ENCODE measurements at places on chromosomes 3 and 15.

- no peak overlapping the region for H3K27ac ChIP-seq
- no peak for DNase-seq
- H3K36me3 ChIP-seq = no peaks in the 10 kb centered on the region
- no peaks in the 10 kb centered on the region for H3K4me1 ChIP-seq
- H3K27me3 ChIP-seq = no peaks in the 10 kb centered on the region
Measured at GRCh38 chr15:63083044-63083443, 38.6 kb upstream of the LACTB start.

- DNase-seq = no peak
- H3K4me1 ChIP-seq = no peaks in the 10 kb centered on the region
- H3K27ac ChIP-seq = no peak overlapping the region
- H3K4me3 ChIP-seq = no peak overlapping the region
- H3K27me3 ChIP-seq = no peaks in the 10 kb centered on the region
Measured at GRCh38 chr15:62454567-62455172, 289.6 kb upstream of the C2CD4B start.

DNA sequence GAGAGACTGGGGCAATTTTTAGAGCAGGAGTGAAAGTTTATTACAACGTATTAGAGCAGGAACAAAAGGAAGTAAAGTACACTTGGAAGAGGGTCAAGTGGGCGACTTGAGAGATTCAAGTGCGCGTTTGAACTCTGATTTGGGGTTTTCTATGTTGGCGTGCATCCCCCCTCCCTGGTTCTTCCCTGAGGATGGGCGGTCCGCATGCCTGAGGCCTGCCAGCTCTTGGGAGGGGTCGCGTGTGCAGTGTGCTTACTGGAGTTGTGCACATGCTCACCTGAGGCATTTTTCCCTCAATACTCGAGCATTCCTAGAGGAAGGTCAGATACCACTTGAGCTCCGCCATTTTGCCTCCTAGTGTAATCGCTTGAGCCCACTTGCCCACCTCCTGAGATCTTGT is 10.4 kb upstream of the CHAC1 start:
- H3K27me3 ChIP-seq = no peaks in the 10 kb centered on the region
- peak overlapping the region; percentile 93 for H3K27ac ChIP-seq
- H3K4me3 ChIP-seq = no peak overlapping the region
- no peaks in the 10 kb centered on the region for H3K36me3 ChIP-seq
- peaks cover 47% of the 10 kb centered on the region for H3K4me1 ChIP-seq

GRCh38 chr15:68310804-68311463 is 33.4 kb downstream of the FEM1B start:
- DNase-seq = no peak
- peaks cover 3% of the 10 kb centered on the region for H3K4me1 ChIP-seq
- peak overlapping the region; percentile 42 for H3K27ac ChIP-seq
- no peak overlapping the region for H3K4me3 ChIP-seq
- no peaks in the 10 kb centered on the region for H3K27me3 ChIP-seq

Measured in esophagus squamous epithelium (tissue), 5 donors.